Common myeloid progenitor, CD34-positive (primary cell): ENCODE measurements at places on chromosomes 4 and X.

- no peak for DNase-seq
Measured at GRCh38 chr4:17165286-17165685, 266.8 kb upstream of the LDB2 start.

DNA sequence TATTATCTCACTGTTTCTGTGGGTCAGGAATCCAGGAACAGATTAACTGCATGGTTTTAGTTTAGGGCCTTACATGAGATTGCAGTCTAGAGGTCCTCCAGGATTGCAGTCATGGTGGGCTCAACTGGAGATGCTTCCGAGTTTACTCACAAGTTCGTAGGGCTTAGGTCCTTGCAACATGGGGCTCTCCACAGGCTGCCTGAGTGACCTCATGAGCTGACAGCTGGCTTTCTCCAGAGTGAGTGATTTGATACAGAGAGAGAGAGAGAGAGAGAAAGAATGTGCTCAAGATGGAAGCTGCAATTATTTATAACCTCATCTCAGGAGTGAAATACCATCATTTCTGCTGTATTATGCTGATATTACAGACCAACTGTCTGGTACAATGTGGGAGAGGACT is 168.9 kb downstream of the GPAT3 start:
- no peak for DNase-seq

- DNase-seq: no peak
Measured at GRCh38 chr4:8118035-8118434, 40.6 kb downstream of the ABLIM2 start.

- peak; percentile 41 for DNase-seq
Measured at GRCh38 chrX:103628386-103629317, at the start of gene TCEAL1. Gene TCEAL1, plus strand, starts transcription at chrX:103628975. Its CDS starts 942 bp downstream, at chrX:103629917.

DNA sequence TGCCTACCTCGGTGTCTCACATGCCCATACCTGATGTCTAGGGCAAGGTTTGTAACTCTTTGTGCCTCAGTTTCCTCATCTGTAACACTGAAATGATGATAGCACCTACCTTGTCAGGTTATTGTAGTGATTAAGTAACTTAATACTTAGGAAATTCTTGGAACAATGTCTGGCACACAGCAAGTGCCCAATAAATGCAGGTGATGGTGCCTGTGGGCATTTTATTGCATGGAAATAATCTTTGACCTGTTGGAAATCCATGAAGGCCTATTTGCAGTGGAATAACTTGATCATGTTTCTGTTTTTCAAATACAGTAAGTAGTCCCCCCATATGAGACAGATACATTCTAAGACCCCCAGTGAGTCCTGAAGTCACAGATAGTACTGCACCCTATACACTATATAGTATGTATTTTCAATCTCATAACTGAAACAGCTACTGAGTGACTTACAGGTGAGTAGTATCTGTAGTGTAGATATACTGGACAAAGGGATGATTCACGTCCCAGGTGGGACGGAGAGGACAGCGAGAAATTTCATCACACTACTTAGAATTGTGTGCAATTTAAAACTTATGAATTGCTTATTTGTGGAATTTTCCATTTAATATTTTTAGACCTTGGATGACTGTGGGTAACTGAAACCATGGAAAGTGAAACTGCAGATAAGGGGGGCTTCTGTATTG is 42.1 kb downstream of the AFF1 start:
- peak; percentile 31 for DNase-seq

GRCh38 chr4:138537731-138538490 is 295.8 kb upstream of the SLC7A11 start:
- DNase-seq: no peak

GRCh38 chr4:68630371-68630770 is 40.1 kb downstream of the UGT2B15 start:
- DNase-seq: no peak

DNA sequence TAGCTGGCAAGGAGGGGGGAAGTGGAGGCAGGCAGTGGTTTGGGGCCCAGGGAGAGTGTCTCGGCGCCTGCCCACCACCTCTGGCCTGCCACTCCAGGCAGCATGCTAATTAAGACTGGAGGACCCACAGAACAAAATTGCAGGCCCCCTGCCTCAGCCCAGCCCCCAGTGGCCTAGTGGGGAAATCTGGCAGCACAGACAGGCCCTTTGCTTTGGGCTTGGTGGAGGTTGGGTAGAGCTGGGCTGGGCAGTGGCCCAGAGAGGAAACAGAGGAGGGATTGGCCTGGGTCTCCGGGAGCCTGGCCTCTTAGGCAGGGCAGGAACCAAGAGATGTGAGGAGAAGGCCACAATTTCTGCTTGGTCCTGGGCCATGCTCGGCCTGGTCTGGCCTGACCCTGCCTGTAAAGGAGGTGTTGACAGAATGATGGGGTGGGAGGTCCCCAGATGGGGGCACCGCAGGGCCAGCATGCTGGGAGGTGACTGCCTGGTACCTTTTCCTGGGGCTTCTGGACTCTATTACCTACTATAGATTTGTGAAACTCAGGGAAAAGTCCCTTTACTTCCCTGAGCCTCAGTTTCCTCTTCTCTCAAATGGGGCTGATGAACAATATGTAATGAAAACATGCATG is 92.4 kb upstream of the PJA1 start:
- DNase-seq: no peak

GRCh38 chr4:105970371-105970770 is 75.1 kb downstream of the NPNT start:
- DNase-seq: no peak

DNA sequence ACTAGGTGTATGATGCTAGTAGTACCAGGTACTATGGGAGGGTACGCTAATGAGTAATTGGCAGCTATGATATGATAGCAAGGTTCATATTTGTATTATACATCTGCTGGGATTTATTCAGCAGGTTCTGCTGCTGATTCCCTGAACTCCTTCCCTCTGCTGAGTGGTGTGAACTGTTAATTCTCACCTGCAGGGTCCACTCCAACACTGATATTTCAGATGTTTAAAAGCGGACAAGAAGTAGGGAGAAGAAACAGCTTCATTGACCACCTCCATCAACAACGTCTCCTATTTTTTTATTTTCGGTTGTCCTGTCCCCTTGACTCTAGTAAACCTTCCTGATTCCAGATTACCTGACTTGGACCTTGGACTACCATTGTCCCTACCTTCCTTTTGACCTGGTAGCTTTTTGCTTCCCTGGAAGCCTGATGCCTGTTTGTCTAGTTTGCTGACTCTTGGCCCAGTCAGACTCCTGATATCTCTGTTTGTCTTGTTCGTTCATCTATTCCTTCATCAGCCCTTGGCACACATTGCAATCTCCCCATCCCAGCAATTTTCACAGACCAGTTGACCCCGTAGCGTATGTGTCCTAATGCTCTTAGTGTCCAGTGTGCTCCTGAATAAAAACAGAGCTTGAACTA is 34.0 kb upstream of the RNF128 start:
- no peak for DNase-seq

GRCh38 chrX:10004832-10005475 is 37.8 kb downstream of the CLDN34 start:
- no peak for DNase-seq

GRCh38 chrX:150736475-150736874 is 43.3 kb downstream of the MTMR1 start:
- peak; percentile 69 for DNase-seq

GRCh38 chrX:13732246-13733067 is 2.0 kb downstream of the TRAPPC2 start:
- DNase-seq: no peak

GRCh38 chrX:50609796-50610195 is 139.2 kb upstream of the DGKK start:
- peak; percentile 43 for DNase-seq

- DNase-seq: no peak
Measured at GRCh38 chr4:145859926-145860325, 78.7 kb downstream of the ZNF827 start.

DNA sequence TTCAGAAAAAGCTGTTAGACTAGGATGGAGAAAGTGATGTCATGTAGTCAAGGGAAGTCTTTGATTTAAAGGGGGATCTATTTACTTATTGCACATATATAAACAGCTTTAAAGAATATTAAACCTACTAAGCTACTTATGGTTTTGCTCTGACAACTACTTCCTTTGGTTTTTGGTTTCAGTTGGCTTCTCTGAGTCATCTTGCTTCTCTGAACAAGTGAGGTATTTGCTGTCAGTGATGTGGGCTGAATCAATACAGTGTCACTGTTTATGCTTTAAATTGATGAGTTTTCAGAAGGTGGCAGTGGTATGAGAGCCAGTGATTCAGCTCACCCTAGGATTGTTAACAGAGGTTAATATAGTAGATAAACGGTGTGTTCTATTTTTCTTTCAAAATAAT is 75.1 kb downstream of the CEP44 start:
- peak; percentile 73 for DNase-seq

DNA sequence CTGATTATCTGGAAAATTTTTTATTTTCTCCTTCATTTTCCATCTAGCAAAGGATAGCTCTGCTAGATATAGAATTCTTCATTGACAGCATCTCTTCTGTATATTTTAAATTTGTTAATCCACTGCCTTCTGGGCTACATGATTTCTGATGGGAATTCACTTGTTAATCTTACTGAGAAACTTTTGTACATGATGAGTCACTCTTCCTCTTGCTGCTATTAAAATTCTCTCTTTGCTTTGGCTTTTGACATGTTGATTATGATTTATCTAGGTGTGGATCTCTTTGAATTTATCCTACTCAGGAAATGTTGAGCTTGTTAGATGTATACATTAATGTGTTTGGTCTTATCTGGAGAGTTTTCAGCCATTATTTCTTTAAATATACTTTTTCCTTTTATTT is 27.5 kb downstream of the OR13H1 start:
- no peak for DNase-seq

- DNase-seq: no peak
Measured at GRCh38 chr4:124431653-124432192, 280.8 kb downstream of the ANKRD50 start.

DNA sequence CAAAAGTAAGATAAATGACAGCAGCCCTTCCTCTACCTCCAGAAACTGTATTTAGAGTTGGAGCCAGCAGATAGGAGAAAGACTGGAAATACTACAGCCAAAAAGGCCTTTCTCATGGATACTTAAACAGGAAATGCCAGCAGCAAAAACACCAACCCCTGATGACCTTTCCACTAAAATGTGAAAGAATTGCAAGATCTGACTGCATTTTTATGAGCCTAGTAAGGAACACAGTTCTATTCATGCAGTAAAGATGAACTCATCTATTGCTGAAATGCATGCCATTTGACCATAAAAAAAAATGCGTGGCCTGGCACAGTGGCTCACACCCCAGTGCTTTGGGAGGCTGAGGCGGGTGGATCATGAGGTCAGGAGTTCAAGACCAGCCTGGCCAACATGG is 19.9 kb downstream of the ABCG2 start:
- no peak for DNase-seq

GRCh38 chr4:62439051-62439450 is 1238.9 kb downstream of the ADGRL3 start:
- DNase-seq: no peak

- peak; percentile 16 for DNase-seq
Measured at GRCh38 chr4:176376032-176376614, 56.4 kb downstream of the SPCS3 start.

GRCh38 chrX:15206306-15206705 is 63.6 kb downstream of the ASB9 start:
- DNase-seq: peak; percentile 46

DNA sequence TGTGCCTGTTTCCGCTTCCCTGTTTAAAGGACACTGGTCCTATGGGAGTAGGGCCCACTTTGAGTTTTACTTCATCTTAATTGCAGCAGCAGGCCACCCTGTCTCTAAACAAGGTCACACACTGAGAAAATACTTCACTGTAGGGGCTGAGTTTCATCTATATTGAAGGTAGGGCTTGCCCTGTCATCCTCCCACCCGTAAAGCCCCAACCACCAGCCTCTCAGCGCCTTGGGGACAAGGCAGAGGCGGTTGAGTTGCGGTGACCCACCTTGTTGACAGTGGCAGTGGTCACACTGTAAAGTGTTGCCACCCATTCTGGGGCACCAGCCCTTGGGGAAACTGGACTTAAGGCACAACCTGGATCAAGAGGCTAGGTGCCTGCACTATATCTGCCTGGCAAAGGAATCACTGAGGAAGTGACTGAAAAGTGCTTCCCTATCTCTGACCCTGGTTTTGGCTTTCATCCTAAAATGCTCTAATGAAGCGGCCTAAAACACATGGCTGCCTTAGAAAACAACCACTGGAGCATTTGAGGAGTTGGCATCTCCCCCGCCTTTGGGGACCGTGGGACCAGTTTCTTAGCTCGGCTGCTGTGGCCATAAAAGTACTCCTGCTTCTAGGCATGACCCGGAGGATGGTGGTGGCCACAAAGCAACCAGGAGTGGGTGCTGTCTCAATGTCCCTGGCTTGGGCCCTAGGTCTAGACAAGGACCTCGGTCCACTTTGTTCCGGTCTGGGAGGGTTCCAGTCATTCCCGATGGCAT is 7.8 kb upstream of the WDR1 start:
- DNase-seq: peak; percentile 67

- peak; percentile 3 for DNase-seq
Measured at GRCh38 chr4:118086344-118086743, 52.1 kb downstream of the NDST3 start.

GRCh38 chrX:145464650-145465049 is 217.3 kb downstream of the SPANXN1 start:
- no peak for DNase-seq

GRCh38 chrX:100643956-100644860 is at the start of gene SRPX2:
Gene SRPX2, plus strand, starts transcription at chrX:100644199. Its CDS starts 2,124 bp downstream, at chrX:100646323.
- no peak for DNase-seq

DNA sequence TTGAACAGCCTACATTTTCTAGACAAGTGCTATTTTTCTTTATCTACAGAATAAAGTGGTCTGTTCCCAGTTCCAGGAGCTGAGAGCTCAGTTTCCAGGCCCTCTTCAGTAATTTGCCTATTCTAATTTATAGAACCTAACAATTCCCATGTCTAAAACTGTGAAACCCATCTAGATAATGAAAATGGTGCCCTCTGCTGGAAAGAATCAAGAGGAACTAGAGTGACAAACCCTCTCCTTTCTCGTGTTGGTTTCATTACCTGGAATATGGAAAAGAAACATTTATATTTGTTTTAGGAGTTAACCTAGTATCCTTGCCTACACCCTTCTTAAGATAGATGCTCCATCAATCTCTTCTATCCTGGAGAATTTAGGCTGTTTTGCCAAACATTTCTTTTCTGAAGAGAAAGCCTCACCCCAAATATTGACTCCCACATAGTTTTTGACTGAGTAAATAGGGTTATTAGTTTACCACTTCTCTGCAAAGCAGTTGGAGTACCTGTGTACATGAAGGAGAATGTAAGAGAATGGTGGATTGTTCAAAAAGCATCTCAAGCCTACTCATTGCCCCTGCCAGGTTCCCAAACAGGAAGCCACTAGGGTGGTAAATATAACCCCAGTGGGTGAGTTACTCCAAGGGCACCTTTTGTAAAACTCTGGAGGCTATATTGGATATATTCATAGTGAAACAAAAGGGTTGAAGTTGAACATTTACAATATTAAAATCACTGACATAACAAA is 121.6 kb downstream of the RASL11B start:
- peak; percentile 56 for DNase-seq

DNA sequence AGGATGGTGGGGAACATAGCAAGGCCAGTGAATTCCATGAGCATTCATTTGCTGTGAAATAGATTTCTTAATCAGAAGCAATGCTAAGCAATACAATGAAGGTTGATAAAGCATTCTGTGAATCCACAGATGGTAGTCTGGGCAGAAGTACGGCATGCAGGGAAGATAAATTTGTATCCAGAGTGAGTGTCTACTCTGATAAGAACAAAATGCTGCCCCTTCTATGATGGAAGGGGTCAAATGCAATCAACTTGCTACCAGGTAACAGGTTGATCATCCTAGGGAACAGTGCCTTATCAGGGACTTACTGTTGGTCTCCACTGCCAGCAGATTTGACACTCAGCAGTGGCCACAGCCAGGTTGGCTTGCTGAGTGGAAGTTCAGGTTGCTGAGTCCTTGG is 189.4 kb downstream of the MAB21L2 start:
- DNase-seq: no peak

- DNase-seq: no peak
Measured at GRCh38 chr4:108972613-108973283, 209.9 kb upstream of the ETNPPL start.
